Left ventricle myocardium superior (tissue), 1 donor: ENCODE measurements at places on chromosomes 12 and 14.
A peak's percentile ranks its signal among the peaks of the same experiment; 100 is the strongest.

GRCh38 chr12:128265566-128265965, 1.4 kb upstream of the TMEM132C start:
- DNase-seq, result peak; percentile 36

- peak; percentile 52 for DNase-seq
Measured at GRCh38 chr12:104672501-104673265, 215.9 kb downstream of the CHST11 start.

DNA sequence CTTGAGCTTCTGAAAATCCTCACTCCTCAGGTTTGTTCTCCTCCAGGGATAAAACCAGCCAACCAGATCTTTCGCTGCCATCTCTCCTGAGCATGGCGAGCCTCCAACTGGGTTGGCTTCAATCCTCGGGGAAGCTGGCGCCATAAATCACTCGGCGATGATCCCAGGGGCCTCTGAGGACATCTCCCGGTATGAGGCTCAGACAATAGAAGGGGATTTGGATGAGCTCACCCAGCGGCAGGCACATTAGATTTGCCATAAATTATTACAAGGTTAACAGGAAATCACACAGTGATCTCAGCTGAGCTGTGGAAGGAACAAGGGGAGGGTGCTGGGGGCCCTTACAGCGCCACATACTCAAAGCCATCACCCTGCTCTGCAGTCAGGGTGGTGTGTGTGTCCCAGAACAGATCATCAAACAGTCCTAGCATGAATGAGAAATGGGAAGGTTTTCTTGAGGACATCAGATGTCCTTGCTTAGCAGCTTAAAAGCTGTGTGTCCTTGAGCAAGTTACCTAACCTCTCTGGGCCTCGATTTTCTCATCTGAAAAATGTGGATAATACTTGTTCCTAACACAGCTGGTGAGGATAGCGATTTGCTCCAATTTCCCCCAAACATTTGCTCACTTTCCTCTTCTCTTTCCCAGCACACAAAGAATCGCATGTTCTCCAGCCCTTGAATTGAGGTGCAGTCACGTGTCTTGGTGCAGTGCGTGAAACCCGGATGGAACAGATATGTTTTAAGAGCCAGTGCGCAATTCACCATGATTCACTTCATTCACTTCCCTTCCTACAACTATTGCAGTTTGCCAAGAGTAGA, 142.8 kb downstream of the SCARB1 start:
- peak; percentile 77 for DNase-seq

GRCh38 chr12:81809829-81810595, 50.9 kb upstream of the PPFIA2 start:
- DNase-seq, result no peak

GRCh38 chr12:47223848-47224213, 144.1 kb upstream of the AMIGO2 start:
- DNase-seq, result peak; percentile 62

DNA sequence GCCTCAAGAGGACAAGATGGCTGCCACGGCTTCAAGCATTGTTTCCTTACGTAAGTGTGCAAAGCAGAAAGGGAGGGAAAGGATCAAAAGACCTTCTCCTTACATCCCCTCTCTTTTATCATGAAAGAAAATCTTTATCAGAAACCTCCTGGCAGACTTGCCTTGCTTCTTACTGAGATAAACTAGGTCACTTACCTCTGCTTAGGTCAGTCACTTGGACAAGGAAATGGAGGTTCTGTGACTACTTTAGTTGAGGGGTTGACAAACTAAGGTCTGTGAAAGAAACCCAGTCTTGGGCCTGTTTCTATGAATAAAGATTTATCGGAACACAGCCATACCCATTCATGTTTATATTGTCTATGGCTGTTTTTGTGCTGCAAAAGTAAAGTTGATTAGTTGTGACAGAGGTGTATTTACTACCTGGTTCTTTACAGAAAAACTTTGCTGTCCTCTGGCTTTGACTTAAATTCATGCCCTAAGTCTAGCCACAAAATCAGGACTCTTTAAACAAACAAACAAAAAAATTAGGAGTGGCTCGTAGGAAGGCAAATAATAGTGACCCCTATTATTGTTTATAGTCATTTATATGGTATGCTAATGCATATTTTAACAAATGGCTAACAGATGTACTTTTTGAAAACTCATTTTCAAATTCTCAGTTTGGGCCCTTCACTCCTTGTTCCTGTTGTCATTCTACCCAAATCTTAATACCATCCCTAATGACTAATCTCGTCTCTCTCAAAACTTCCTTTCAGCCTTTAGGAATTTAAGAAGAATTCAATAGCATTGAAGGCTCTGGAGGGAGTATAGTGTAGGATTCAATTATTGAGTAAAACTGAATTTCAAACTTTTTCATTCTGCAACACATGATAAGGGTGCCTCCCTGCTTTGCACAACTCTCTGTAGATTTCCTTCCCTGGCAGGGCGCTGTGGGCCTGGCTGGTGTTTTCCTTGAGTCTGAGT, 42.0 kb upstream of the ATP2B1 start:
- no peak for DNase-seq

DNA sequence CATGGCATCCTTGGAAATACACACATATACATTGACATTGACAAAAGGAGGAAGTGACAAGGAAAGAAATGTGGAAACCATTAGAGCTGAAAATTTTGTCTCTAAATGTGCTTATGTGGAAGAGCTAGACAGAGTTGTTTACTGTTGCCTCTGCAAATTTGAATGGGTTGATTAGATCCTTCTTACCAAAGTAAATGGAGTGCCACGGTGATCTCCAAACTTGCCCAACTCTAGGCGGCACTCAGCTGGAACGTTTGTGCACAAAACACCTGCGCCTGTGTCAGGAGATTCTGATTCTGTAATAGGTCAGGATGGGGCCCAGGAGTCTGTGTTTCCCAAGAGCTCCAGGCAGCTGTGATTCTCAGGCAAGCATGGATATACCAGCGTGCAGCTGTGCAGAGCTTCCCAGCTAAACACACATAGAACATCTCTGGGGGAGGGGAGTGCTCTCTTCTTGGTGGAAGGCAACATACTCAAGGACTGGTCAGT, 77.8 kb upstream of the BDKRB2 start:
- DNase-seq, result no peak

GRCh38 chr12:49220972-49221371, 32.1 kb upstream of the TUBA1A start:
- DNase-seq, result no peak

- peak; percentile 54 for DNase-seq
Measured at GRCh38 chr14:94582199-94582750, 1.0 kb downstream of the SERPINA5 start.

DNA sequence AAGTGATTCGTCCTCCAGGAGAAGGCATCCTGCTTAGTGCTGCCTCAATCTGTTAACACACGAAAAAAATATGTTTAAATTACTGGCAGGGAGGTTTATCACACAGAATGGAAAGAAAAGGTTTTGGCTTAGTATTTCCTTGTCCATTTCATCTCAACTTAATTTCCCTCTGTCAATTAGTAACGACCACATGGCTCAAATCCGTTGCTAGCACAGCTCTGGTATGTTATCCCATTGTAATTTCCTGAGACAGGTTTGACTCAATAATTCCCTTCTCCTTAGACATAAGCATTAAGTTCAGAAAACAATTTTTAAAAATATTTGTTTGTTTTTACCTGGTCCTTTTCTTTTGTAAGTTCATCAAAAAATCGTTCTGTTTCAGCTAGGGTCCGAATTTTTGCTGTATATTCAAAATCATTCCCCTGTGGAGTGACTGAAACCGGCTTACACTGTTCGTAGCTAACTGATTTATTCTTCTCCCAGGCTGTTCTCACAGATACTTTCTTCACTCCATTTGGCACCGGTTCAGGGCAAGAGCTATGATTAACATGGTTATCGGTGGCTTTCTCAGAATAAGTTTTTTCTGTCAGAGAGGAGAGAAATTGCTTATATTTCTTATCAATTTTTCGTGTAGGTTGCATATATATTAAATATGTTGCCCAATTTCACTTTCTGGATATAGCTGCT, 10.1 kb upstream of the PITPNM2 start:
- DNase-seq, result no peak

DNA sequence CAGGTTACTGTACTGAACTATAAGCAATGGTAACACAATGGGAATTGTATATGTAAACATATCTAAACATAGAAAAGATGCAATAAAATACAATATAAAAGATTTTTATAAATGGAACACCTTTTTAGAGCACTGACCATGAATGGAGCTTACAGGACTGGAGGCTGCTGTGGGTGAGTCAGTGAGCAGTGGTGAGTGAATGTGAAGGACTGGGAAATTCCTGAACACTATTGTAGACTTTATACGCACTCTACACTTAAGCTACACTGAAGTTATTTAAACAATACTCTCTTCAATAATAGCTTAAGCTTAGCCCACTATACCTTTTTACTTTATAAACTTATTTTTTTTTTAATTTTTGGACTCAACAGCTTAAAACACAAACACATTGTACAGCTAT, 313.5 kb downstream of the KCNC2 start:
- DNase-seq, result no peak

- no peak for DNase-seq
Measured at GRCh38 chr14:59265808-59266207, 77.3 kb downstream of the DAAM1 start.

GRCh38 chr12:131919366-131920156, 9.5 kb upstream of the PUS1 start:
- DNase-seq, result no peak

- no peak for DNase-seq
Measured at GRCh38 chr12:128606051-128606450, 217.7 kb downstream of the SLC15A4 start.

DNA sequence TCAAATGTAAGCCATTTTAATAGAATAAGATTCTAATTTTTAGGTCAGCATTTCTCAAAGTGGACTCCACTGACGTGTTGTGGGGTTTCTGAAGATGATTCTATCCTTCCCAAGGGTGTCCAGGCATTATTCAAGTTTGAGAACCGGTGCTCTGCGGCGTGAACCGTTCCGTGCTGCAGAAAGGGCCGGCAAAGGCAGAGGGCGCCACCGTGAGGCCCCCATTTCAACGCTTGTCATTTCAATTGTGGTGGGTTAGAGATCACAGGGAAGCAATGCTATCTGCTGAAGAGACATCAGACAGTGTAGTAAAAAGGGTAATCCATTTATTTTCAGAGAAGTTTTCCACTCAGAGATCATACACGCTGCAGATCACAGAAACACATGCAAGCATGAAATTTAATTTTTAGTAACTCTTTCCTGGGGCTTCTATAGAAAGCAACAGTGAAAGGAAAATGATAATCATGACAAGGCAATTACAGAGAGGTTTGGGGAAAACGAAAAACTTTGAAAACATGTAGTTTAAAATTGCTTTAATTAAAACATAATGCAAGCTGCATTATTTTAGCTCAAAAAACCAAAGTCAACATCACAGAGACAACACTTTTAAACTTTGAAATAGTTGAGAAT, 201.7 kb downstream of the EXOC5 start:
- no peak for DNase-seq

DNA sequence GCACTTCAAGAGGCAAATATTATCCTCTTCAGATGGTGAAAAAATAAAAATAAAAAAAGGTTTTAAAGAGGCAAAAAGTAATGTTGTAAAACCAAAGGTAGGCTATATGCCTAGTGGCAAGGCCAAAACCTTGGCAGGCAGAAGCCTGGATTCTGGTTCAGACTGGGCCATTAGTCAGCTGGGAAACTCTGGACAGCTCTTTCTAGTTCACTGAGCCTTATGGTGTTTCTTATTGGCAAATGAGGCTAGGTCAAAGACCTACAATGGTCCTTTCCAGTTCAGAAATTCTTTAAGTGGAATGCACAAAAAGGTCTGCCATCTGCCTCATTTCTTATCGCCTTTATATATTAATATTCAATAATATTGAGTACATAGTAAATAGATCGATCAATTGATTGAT, 44.6 kb downstream of the PTPRB start:
- DNase-seq, result no peak

- DNase-seq, result no peak
Measured at GRCh38 chr12:810671-811415, 58.5 kb downstream of the WNK1 start.
